Stimulated activated CD4-positive, alpha-beta T cell treated with anti-CD3 and anti-CD28 coated beads, Interleukin-4, amount 100 ng/mL, for 1 hour (primary cell): ENCODE measurements at places on chromosomes 12 and 14.
A peak's percentile ranks its signal among the peaks of the same experiment; 100 is the strongest.

DNA sequence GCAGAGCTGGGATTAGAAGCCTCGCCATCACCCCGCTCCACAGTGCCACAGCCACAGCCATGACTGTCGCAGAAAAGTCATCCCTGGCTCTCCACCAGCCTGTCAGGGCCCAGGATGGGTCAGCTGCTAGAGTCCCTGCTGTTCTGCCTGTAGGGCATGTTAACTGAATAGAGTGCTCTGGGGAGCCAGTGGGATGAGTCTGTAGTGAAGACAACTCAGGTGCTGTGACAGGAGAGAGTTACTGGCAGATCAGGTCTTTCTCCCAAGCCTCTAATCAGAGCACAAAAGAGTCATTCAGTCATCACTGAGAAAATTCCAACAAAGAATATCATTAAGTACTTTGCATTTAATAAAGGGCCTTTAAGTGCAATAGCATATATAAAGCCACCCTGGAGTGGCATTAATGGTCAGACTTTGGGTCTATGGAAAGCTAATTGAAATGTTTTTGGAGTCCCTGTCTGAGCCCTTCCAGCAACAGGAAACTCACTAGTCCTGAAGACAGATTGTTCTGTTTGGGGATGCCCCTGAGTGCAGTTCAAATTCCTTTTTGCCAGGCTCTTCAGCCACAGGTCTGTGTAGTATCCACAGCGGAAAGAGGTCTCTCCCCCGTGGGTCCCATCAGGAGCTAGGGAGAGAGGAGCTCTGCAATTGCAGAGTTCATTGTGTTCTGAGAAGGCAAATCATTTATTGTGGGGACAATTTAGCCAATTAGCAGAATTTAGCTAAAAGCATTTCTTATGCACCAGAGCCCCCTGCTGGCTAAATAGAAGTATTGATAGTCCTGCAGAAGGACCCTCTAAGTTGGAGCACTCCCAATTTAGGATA is 45.2 kb upstream of the C14orf132 start:
- DNase-seq, result no peak

DNA sequence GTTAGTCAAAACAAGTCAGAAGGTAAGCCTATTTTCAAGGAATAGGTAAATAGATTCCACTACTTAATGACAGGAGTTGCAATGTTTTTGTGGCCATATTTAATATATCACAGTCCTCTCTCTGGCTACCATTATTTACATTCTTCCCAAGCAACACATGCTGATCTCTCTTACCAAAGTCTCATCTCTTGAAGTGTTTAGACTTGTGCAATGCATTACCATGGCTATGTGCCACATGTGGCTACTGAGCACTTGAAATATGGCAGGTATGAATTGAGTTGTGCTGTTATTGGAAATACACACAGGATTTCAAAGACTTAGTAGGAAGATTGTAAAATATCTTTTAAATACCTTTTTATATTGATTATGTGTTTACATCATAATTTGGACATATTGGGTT is 262.4 kb upstream of the PDE3A start:
- DNase-seq, result no peak

- no peak for DNase-seq
Observed at GRCh38 chr12:29625359-29625953, 128.0 kb upstream of the OVCH1 start.

DNA sequence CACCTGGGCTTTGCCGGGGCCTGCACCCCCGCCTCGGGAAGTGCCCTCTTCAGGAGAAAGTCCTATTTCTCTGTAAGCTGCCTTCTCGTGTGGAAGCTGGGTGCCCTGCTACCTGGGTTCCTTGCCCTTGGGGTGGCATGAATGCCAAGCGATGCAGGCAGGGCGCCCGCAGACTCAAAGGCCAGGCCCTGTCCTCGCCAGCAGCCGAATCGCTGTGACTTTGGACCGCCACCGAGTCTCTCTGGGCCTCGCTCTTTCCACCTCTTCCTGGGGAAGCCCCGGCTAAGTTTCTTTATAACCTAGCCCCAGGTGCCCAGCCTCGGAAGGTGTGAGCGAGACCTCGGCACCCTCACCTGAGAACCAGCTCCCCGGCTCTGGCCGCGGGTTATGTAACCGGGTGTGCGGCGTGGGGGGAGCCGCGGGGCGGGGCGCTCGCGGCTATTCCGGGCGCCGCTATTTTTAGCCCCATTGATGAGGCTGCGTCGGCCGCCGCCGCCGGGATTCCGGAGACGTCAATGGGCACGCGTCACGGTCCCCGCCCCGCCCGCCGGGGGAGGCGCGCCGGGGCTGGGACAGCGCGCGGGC is 14.6 kb upstream of the NR4A1 start:
- DNase-seq, result peak; percentile 78

- no peak for DNase-seq
Observed at GRCh38 chr14:79842270-79842669, 369.0 kb downstream of the DIO2 start.

- no peak for DNase-seq
Observed at GRCh38 chr12:89461649-89462612, 62.7 kb downstream of the GALNT4 start.

GRCh38 chr14:103696466-103697071 is 18.7 kb downstream of the XRCC3 start:
- DNase-seq, result no peak

- DNase-seq, result no peak
Observed at GRCh38 chr14:51677266-51677665, 25.6 kb downstream of the FRMD6 start.

- no peak for DNase-seq
Observed at GRCh38 chr12:100443434-100443833, 30.2 kb upstream of the NR1H4 start.

- DNase-seq, result no peak
Observed at GRCh38 chr12:123141615-123142517, 9.0 kb downstream of the PITPNM2 start.

DNA sequence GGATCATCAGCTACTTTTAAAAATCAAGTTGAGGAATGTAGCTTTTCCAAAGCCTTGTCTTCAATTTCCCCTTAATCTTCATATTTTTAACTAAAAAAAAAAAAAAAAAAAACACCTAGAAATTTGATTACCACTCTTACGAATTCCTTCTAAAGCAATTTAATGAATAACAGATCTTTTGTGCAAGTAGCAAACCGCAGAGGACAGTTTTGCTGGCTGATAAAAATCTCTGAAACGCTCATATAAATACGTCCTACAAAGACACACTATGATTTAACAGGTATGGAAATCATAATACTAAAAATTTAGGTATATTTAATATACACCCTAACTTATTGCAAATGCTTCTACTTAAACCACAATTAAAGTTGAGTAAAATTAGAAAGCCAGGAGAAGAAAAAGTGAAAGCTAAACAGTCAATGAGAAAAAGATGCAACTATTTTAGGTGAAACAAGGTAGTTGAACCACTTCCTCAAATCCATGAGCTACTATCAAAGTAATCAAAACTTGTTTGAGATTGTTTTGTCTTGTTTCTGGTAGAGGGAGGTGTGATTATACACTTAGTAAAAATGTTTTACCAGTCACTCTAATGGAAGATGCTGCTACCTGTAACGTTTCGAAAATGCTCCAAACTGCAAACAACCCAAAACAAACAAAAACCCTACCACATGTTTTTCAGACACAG is 2.2 kb downstream of the PAWR start:
- no peak for DNase-seq

DNA sequence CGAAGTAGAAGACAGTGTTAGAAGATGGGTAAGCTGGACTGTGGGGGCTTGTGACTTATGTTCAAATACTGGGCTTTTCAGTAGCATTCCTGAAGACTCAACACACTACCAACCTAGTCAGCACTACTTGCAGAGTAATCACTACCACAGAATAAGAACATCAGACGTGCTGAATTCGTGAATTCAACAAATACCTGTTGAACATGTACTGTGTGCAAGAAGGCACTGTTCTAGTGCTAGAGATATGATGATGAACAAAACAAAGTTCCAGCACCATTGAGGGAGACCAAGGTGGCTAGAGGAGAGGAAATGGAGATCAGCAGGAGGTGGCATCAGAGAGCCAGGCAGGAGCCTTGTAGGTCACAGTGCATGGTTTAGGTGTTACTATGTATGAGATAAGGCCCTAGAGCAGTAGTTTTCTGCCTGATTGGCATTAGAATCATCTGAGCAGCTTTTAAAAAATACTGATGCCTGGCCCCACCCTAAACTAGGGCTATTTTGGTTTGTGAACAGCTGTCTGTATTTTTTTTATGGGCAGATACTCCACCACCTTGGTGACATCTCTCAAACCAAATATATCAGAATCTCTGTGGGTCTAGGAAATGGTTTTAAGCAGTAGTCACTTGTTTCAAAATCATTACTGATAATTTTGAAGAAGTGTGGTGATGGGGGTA is 26.8 kb downstream of the FERMT2 start:
- DNase-seq, result no peak

DNA sequence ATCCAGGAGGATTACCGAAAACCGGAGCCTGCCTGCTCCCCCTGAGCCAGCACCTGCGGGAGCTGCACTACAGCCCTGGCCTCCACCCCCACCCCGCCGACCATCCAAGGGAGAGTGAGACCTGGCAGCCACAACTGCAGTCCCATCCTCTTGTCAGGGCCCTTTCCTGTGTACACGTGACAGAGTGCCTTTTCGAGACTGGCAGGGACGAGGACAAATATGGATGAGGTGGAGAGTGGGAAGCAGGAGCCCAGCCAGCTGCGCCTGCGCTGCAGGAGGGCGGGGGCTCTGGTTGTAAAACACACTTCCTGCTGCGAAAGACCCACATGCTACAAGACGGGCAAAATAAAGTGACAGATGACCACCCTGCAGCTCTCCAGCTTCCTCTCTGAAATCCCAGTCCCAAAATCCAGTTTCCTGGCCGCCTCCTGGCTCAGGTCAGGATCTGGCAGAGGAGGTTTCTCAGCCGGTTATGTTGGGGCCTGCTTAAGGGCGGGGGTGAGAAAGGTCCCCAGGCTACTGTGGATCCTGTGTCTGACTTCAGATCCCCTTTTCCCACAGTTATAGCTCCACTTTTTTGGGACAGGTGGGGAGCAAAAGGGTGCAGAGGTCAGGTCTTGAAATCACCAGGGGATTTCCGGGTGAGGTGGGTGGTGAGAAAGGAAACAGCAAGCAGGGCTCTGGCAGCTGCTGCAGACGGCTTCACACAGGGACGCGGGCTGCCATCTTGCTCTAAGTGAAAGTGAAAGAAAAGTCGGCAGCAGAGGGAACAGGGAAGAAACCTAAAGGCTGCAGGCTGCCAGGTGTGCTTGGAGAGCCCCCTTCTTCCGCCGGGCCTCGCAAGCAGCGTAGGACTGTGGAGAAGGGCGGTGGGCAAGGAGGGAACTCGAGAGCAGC is at the start of gene TAPBPL:
Gene TAPBPL, plus strand, starts transcription at position 695 of the 897 bp plus-strand sequence. CDS start 207 bp downstream, outside the sequence.
- DNase-seq, result peak; percentile 77

GRCh38 chr12:63792338-63792737 is 12.6 kb downstream of the RXYLT1 start:
- DNase-seq, result no peak

GRCh38 chr14:105281371-105282097 is 19.3 kb downstream of the BRF1 start:
- DNase-seq, result no peak

- no peak for DNase-seq
Observed at GRCh38 chr12:47249082-47249481, 169.3 kb upstream of the AMIGO2 start.

- no peak for DNase-seq
Observed at GRCh38 chr12:52655251-52655650, 3.2 kb upstream of the KRT2 start.
